ENCODE measurements at places on chromosomes 4 and X. TPM values are rescaled to one million over a fixed set of nuclear protein-coding genes. Genes with fewer than 3 reads are reported as not detected.

TIGD4 gene
- not detected for total RNA-seq

IL1RAPL1 gene
- total RNA-seq, result not detected

NEIL3 gene
- not detected for total RNA-seq

CCSER1 gene
- total RNA-seq, result 54.7 TPM

TACR3 gene
- total RNA-seq, result not detected

RRH gene
- total RNA-seq, result 0.30 TPM

EDA2R gene
- total RNA-seq, result 3.2 TPM

VCX3B gene
- total RNA-seq, result not detected

PAGE5 gene
- total RNA-seq, result not detected

RGS12 gene
- total RNA-seq, result 63.8 TPM

OPN1MW2 gene
- not detected for total RNA-seq

NSG1 gene
- 3.6 TPM for total RNA-seq

GAB3 gene
- 6.7 TPM for total RNA-seq

PITX2 gene
- total RNA-seq, result not detected

USP17L30 gene
- total RNA-seq, result not detected

CAPN6 gene
- total RNA-seq, result 14.1 TPM
